ENCODE measurements at places on chromosomes 4 and X. TPM values are rescaled to one million over a fixed set of nuclear protein-coding genes. Genes with fewer than 3 reads are reported as not detected.

ADH1B gene
- not detected for total RNA-seq

FHDC1 gene
- total RNA-seq: 0.10 TPM

GRCh38 chr4:176769514-176769913 lies 23.2 kb downstream of the VEGFC start:
- no peak for DNase-seq

- no peak for DNase-seq
Measured at GRCh38 chr4:76108467-76109181, 34.1 kb downstream of the ART3 start.

DNA sequence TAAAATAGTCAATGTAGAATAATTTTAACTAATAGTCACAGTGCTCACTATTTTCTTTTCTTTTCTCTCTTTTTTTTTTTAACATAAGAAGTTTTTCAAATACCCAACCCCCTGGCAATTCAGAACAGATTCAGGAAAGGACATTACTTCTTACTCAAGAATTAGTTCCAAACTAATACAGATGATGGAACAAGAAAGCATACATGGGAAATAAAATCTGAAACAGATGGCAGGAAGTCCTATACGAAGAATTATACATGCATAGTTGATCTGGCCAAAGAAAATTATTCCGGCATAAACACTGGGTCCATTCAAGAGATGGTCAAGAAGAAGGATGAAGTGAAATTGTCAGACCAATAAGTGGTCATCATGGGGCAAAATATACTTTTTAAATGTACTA lies 614.4 kb upstream of the INTU start:
- no peak for DNase-seq

- peak; percentile 79 for DNase-seq
Measured at GRCh38 chr4:182938205-182938645, 21.0 kb upstream of the DCTD start.

ARX gene
- not detected for total RNA-seq

DNA sequence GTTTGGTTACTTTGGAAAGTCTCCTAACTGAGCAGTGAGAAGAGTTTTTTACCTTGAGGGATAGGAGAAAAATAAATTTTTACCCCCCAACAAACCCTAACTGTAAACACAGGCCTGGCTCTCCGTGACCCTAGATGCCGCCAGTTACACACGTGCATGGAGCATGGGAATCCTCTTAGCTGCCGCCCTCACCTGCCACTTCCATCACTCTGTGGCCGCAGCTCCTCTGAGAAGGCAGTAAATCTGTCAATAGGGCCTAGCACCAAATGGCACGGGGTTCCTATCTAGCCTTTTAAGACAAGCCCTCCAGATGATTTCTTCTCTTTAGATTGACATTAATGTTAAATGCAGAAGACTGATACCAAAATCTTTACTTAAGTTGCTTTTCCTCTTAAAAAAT lies 330.3 kb upstream of the FAM241A start:
- no peak for DNase-seq
